ENCODE measurements at places on chromosomes 6 and 20. TPM values are rescaled to one million over a fixed set of nuclear protein-coding genes. Genes with fewer than 3 reads are reported as not detected.

PACSIN1 gene
- total RNA-seq = not detected

SLC22A23 gene
- total RNA-seq = 104 TPM

CLIC5 gene
- 123 TPM for total RNA-seq

DNA sequence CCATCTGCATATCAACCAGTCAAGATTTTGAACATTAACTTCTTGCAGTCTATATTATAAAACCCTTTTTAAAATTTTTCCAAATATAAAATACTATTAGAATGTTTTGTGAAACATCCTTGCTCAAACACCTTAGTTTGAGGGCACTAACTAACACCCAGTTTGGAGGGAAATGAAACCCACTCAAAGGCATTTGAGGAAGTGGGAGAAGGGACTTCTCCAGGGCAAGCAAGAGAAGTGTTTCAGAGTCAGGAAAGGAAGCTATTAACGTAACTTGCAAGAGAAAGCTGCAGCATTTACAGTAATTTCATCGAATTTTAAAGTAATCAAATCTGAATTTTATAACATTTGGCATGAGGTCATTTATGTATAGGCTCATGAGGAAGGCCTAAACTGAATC, 21.3 kb downstream of the MTFR2 start:
- peaks cover 12% of the 10 kb centered on the region for H3K4me1 ChIP-seq
- no peaks in the 10 kb centered on the region for H3K36me3 ChIP-seq
- DNase-seq = no peak
- no peaks in the 10 kb centered on the region for H3K27me3 ChIP-seq

- H3K36me3 ChIP-seq = no peaks in the 10 kb centered on the region
- H3K4me3 ChIP-seq = no peak overlapping the region
- DNase-seq = no peak
- H3K27me3 ChIP-seq = no peaks in the 10 kb centered on the region
- H3K27ac ChIP-seq = no peak overlapping the region
- no peaks in the 10 kb centered on the region for H3K4me1 ChIP-seq
These were observed 16.4 kb upstream of the CCDC28A start for GRCh38 chr6:138757136-138757535.

DNA sequence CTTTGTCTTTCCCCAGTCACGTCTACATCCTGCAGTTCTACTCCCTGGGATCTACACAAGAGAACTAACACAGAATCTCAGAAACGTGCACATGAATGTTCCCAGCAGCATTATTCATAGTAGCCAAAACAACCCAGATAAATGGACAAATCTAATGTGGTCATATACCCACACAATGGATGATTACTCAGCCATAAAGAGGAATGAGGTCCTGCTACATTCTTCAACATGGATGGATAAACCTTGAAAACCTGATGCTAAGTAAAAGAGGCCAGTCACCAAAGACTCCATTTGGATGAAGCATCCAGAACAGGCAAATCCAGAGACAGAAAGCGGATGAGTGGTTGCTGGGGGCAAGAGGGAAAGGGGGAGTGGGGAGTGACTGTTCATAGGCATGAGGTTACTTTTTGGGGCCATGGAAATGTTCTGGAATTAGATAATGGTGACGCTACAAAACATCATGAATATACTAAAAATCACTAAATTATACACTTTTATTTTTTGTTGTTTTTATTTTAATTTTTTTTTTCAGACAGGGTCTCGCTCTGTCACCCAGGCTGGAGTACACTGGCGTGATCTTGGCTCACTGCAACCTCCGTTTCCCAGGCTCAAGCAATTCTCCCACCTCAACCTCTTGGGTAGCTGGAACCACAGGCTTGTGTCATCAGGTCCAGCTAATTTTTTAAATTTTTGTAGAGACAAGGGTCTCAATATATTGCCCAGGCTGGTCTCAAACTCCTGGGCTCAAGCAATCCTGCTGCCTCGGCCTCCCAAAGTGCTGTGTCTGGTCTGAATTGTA, 50.8 kb upstream of the DSN1 start:
- no peaks in the 10 kb centered on the region for H3K27me3 ChIP-seq
- no peak for DNase-seq
- no peaks in the 10 kb centered on the region for H3K36me3 ChIP-seq

DNA sequence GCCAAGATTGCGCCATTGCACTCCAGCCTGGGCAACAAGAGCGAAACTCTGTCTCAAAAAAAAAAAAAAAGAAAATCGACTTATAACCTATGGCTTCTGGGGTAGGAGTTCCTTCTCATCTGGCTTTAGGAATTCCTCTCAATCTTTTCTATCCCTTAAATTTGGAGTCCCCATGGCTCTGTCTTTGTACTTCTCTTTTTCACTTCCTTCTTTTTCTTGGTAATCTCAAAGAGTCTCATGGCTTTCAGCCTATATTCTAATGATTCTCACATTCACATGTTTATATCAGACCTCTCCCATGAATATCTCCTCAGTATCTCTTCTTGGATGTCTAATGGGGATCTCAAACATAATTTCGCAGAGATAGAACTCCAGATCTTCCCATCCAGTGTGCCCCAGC, 42.8 kb upstream of the RALGAPA2 start:
- no peak for DNase-seq
- no peak overlapping the region for H3K4me3 ChIP-seq
- no peaks in the 10 kb centered on the region for H3K27me3 ChIP-seq
- H3K27ac ChIP-seq = no peak overlapping the region
- no peaks in the 10 kb centered on the region for H3K4me1 ChIP-seq

Measured in Peyer's patch (tissue), 4 donors.